CD4-positive, alpha-beta T cell treated with Interleukin-12 subunit alpha and Interleukin-12 subunit beta, for 1 hour (primary cell): ENCODE measurements at places on chromosomes 2 and 18.
A peak's percentile ranks its signal among the peaks of the same experiment; 100 is the strongest.

- no peak for DNase-seq
These were observed 83.2 kb upstream of the BOD1L2 start for GRCh38 chr18:57063601-57064103.

GRCh38 chr2:233400961-233401360 is 46.7 kb downstream of the DGKD start:
- DNase-seq, result no peak

DNA sequence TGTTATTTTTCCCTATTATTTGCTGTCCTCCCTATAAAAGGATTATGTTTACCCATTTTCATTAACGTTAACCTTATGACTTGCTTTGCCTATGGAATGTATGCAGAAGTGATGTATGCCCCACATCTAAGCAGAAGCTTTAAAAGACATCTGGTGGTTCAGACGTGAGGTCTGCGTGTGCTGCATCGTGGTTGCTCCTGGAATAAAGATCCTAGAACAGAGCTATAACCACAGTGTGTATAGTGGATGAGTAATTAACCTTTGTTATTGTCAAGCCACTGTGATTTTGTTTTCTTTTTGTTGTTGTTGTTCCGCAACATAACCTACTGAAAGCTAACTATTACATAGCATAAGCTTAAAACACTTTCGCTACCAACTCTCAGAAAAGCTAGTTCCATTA is 20.9 kb upstream of the CFAP36 start:
- DNase-seq, result no peak

DNA sequence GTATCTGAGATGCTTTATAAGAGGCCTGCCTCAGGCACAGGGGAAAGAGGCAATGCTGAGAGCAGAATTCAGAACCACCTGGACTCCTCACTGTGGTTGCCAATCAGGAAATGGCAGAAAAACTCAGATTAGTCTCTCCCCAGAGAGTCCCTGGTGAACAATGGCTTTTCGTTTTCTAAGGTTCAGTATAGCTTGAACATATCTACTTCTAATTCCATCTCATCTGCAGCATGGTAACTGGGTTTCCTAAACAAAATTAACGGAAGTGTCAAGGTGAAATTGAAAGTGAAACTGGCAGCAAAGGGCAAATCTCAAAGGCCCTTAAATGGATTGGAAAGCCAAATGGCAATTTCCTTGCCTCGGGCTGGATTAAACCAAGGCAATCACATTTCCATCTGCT is 480.2 kb upstream of the ACVR2A start:
- peak; percentile 43 for DNase-seq

- DNase-seq, result no peak
These were observed 137.7 kb downstream of the ABCA12 start for GRCh38 chr2:215000721-215001120.

GRCh38 chr2:12700989-12701388 is 15.7 kb upstream of the TRIB2 start:
- DNase-seq, result no peak

DNA sequence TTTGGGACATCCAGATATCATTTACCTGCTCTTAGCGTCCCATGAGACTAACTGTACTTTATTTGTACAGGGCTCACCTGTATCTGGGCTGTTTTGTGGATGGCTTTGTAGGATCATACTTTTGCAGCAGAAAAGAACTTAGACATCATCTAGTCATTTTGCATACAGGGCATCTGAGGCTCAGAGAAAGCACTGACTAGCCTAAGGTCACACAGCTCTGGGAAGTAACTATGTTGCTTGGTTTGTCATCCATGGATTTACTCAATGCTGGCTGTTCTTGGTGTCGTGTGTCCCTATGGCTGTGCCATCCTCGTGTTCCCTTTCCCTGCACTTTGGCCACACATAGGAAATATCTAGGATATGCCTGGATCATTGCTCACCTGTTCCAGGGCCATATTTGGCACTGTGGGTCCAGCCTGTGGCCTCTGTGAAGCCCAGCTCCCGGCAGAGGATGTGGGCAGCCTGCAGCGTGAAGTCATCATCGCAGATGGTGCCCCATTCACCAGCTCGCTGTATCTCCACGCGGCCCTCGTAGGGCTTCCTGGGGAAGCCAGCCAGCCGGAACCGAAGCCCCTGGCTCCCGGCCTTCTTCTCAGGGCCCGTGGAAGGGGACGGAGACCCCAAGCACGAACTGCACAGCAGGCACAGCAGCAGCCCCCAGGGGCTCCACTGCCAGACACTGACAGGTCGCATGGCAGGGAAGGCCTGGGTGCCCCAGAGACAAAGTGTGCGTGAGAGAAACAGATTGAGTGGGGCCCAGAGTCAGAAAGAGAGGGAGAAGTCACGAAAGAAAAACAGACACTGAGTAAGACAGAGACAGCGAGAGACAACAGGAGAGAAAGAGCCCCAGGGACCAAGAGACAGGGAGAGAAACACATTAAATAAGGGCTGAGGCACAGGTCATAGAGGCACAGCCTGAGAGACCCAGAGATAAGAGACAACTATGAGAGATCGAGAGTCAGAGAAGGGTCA is 1.5 kb downstream of the LOXL3 start:
- DNase-seq, result no peak

DNA sequence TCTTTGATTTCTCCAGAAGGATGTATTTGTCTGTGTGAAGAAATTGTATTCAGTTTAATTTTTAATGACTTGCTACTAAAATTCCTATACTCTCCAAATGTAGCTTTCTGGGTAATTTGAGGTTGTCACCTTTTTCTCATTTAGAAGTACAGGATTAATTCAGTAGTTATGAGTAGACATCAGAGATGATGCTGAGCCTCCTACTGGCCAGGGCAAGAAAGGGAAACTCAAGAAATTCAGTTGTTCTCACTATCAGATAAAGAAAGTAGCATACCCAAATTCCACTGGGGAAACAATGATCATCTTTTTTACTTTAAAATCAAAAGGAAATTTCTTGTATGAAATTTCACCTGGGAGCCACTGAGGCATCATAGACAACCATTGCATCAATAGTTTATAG is 199.4 kb downstream of the SATB2 start:
- no peak for DNase-seq
